ENCODE measurements at places on chromosomes 5 and 9.

GRCh38 chr9:79129865-79130480 is 441.8 kb upstream of the TLE4 start:
- no peak for DNase-seq

- no peak for DNase-seq
Measured at GRCh38 chr5:162323466-162323865, 255.9 kb downstream of the GABRG2 start.

- DNase-seq: no peak
Measured at GRCh38 chr9:134913713-134914500, 3.8 kb downstream of the FCN1 start.

DNA sequence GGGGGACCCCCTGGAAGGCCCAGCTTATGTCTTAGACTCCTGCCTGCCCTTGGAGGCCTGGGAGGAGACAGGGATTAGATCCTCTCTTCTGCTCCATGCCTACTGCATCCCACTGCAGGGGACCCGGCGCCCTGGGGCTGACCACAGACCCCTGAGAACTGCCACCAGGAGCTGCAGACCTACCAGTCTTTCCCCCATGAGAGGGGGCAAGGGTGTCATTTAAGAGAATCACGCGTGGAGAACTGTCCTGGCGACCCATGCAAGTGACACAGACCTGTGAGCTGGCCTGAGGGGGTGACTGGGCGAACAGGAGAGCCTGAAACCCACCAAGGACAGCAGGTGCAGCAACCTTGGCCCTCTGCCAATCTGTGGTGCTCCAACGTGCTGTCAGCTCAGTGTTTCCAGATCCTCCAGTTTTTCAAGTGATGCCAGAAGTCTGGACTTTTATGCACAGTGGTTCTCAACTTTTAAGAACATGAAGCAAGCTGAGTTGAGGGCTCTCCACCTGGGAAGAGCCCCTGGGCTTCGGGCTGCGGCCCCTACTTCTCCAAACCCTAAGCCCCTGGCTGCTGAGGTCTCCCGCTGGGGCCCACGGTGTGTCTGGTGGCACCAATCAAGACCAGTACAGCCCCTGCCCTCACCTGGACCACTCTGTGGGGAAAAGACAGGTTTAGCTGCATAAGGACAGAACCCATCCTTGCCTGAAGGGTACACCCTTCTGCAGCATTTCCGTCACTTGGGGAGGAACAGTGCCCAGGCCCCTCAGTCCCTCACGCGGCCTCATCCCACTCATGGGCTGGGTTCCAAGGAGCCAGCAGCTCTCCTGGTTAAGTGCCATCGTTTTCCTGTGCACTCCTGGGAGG is 18.2 kb downstream of the GFPT2 start:
- no peak for DNase-seq

DNA sequence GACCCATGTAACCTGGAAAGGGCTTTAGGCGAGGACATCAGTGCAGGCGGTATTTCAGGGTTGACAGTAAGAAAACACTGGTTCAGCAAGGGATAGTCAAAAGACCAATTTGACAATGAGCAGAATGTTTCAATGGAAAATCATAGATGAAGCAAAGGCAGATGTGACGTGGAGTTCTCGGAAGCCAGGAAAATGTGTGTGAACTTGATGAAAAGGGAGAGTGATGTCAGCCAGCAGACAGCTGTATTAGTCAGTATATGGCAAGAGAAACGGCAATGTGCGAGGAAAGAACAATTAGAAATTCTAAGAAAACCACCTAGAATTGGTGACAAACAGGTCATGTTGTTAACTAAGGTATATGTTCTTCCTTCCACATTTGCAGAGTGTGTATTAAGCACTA is 503.9 kb upstream of the DAB2 start:
- no peak for DNase-seq

- DNase-seq: no peak
Measured at GRCh38 chr5:136699651-136700050, 334.3 kb upstream of the TRPC7 start.

DNA sequence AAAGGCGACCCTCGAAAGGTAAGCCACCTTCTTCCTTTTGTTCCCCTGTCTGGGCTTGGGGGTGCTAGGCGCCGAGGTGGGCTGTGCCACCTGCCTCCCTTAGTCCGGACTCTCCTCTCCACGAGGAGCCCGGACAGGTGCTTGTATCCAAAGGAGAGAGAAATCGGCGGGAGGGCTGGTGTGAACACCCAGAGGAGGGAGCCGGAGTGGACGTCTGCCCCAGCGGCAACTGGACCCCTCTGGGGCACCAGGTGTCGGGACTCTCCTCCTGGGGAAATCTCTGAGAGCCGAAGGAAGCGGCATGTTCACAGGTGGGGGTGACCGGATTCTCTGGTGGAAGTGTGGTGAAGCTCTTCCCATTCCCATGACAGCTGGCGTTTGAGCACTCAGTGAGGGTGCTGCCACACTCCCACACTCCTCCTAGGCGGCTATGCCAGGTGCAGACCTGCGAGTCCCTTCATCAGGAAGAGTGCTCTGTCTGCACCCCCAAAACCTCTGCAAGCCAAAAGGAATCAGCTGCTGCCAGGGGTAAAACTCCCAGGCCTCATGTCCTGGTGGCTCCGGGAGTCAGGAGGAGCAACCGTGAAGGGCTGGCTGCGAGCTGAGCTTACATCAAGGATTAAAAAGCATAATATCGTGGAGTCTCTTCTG is 921 bp downstream of the KCNIP1 start:
- DNase-seq: no peak

DNA sequence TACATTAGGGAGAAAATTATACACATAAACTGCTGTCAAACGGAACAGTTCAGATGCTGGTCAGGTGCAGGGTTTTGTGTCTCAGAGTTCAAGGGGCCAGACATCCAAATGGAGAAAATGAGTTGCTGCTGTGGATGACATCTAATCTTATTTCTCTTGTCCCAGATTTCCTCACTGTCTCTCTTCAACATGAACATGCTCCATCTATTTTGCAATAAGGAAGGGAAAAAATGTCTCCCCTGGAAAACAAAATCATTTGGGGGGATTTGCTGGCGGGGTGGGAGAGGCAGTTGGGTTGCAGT is 51.2 kb downstream of the SHB start:
- no peak for DNase-seq

DNA sequence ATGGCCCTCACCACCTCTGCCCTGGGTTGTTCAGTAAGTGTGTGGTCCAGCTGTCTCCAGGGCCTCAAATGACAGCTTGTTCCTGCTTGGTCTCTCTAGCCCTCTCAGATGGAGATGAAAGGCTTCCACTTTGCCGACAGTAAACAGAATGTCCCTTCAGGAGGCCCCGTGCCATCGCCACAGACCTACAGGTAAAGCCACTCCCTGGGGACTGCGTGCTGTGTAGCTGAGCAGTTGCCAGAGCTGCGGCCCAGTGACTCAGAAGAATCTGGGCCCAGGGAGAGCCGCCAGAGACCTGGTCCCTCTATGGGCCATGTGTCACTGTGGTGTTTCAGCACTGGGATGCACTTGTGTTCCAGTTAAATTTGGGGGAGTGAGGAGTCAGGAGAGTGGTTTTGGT is 10.6 kb upstream of the POMT1 start:
- no peak for DNase-seq

- no peak for DNase-seq
Measured at GRCh38 chr5:18888821-18889220, 1099.2 kb downstream of the CDH18 start.

GRCh38 chr9:137486545-137487453 is 27.7 kb upstream of the NSMF start:
- DNase-seq: no peak

All from GM13977 (cell line).